ENCODE measurements at places on chromosomes 5 and 9.

DNA sequence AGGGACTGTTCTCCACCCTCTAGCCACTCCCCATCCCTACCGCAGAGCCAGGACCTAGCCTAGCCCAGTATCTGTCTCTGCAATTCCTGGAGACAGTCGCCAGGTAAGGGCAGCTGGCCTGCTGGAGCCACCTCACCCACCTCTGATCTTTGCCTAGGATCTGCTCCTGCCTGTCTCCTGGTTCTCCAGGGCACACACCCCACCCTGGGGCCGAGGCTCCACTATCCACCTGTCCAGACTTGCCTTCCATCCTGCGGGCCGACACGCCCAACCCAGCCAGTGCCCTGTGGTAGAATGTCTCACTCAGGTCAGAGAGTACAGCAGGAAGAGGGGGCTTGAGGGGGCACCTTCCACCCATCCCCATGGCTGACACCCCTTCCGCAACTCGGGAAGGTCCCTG, 15.7 kb upstream of the AQP7 start:
- no peak for DNase-seq

GRCh38 chr9:79526149-79526672, 45.6 kb upstream of the TLE4 start:
- no peak for DNase-seq

DNA sequence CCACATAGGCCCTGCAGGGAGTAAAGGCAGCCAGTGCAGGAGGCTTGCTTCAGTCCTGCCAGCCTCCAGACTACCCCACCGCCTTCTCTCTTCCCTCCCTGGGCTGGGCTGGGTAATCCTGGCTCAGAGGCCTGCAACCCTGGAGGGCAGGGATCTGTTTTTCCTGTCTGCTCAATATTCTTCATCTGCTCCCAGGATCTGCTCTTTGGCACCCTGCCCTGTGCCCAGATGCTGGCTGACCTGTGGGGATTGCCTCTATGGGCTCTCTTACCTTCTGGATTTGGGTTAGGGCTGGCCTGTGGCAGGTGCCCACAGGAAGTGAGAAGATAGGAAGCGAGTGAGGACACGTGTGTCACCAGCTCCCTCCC, 7.3 kb upstream of the ANGPTL2 start:
- no peak for DNase-seq

GRCh38 chr9:68951879-68952659, 61.8 kb downstream of the PRKACG start:
- no peak for DNase-seq

GRCh38 chr5:113122053-113122452, 145.5 kb downstream of the DCP2 start:
- no peak for DNase-seq

- peak; percentile 3 for DNase-seq
Measured at GRCh38 chr5:115179030-115179393, 9.3 kb upstream of the TRIM36 start.

DNA sequence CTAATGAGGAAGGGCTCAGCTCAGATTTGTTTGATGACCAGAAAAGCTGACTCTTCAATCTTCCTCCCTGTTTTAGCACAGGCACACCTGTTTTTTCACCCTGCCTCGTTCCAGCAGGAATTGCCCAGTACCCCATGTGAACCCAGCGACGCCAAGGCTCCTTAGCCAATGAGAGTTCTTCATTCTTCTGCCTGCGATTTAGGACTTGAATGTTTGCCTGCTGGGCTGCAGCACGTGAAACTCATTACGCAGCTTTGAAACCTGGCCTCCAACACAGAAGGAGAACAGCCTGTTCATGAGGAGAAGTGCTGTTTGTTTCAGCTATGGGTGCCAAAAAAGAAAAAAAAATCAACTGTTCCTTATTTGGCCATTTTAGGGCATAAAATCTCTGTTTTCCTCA, 315.5 kb downstream of the TRPM3 start:
- DNase-seq = no peak

DNA sequence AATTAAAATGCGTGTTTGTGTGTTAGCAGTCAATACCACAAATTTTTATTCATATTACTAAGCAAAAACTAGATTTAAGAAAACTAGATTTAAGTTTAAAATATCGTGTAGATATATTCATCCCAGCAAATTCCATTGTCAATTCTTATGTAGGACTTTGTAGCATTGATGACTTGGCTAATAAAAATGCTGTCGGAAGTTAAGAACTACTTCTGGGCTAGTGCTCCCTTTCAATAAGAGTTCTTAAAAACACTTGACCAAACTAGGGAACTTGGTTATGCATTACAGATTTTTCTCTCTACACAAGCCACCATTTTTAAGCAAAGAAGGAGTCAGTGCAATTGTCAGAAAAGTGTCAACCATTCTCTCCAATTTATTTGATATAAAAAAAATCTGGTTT, 68.7 kb upstream of the RAD23B start:
- no peak for DNase-seq

DNA sequence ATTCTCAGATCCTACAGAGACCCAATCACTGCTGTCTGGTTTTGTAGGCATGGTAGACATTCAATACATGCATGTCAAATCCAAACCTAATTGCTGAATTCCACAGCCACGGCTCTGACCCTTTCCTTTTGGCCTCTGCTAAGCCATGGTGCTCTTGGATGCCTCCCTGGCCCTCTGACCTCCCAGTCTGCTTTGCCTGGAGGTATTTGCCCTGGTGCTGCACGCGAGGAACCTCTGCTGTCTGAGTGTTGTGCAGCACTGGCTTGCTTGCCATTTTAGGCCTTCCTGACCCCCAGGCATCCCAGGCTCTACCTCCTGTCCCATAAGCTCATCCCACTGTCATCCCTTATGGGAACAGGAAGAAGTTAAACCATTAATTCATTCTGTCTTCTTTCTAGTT, 60.9 kb downstream of the DOCK2 start:
- DNase-seq = no peak

GRCh38 chr9:35832814-35833213, 3.8 kb downstream of the TMEM8B start:
- DNase-seq = no peak

DNA sequence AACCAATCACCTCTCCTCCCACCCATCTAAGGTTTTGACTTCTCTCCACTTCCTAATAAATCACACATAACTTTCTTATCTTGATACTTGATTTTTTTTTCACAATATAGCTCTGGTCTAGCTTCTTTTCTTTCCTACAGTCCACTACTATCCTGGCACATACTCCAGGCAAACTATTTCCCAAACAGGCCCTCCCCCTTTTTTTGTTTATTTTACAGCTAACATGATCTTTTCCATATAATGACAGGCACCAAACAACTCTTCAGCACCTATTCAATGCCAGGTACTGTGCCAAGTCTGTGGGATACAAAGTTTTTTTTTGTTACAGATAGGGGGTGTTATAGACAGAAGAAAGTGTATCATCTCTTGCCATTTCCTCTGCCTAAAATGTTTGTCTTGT, 7.9 kb downstream of the TYRP1 start:
- no peak for DNase-seq

GRCh38 chr9:12843735-12844134, 68.9 kb downstream of the LURAP1L start:
- no peak for DNase-seq

GRCh38 chr5:157612581-157612980, 37.0 kb upstream of the ADAM19 start:
- DNase-seq = no peak

DNA sequence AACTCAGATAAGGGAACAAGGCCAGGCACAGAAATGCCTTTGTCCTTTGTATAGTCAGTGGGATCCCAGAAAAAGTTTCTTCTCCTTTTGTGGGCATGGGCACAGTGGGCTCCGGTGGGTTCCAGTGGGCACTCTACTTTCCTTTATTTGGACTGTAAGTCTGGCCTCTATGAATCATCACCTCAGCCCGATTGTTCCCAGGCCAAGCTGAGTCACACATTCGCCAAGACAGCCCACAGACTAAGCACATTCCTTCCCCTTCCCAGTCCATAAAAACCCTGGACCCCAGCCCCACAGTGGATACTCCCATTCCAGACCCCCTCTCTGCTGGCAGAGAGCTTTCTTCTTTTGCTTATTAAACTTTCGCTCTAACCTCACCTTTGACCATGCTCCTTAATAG, 165.0 kb downstream of the FBXL17 start:
- DNase-seq = peak; percentile 17

DNA sequence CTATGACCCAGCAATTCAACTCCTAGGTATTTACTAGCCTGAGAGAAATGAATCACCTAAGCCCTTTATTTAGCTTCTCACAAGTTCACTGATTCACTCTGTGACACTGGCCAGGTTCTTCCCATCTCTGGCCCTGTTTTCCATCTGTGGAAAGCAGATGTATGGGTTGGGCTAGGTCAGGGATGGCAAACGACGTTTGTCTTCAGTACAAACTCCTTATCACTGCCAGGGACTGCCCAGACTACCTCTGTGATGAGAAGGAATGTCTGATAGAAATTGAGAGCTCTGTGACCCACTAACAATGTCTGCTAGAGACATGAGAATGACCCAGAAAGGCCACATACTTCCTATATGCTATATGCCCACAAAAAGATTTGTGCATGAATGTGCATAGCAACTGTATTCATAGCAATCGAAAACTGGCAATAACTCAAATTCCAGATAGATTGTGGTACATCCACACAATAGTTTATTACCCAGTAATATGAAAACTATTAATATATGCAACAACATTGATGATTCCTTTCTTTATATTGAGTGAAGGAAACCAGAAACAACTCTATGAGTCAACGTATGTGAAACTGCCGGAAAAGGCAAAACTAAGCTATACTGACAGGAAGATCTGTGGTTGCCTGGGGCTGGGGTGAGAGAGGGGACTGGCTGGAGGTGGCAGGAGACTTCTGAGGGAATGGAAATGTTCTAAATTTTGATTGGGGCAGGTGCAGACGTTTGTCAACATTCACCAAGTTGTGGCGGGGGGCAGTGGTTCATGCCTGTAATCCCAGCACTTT, 32.0 kb upstream of the ADAM19 start:
- DNase-seq = peak; percentile 22

DNA sequence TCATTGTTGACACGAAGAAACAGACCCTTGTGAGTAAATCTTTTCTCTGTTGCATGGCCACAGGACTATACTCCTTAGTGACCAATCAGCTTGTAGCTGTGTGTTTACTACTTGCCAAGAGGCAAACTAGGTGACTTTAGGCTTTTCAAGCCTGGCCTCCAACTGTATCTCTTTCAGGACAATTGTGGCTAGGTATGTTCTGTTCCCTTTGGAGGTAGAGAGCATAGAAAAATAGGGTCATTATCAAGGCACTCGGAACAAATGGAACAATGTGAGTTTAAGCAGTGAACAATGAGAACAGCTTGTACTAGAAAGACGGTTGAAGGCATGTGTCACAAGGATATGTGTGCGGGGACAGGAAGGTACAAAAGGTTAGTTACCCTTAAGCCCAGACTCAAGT, 48.1 kb downstream of the SLC46A2 start:
- DNase-seq = no peak

DNA sequence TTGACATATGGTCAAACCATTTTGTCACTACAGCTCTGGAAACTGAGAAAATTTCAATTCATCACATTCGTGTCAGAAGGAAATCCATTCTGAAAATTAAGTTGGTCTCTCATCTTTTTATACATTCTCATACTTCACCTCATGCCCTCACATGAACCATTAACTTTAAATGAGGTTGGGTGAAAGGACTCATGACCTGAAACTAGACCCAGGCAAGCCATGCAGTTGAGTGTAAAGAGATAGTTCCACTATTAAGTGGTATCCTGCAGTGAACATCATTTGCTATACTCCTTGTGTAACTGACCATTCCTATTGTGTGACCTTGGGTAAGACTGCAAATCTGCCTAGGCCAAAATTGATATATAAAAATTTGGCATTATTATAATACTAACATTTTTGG, 299.6 kb upstream of the GRIN3A start:
- DNase-seq = no peak

GRCh38 chr5:143826951-143827444, 15.0 kb downstream of the HMHB1 start:
- DNase-seq = no peak

GRCh38 chr5:115577329-115577728, 24.9 kb downstream of the TICAM2 start:
- no peak for DNase-seq

DNA sequence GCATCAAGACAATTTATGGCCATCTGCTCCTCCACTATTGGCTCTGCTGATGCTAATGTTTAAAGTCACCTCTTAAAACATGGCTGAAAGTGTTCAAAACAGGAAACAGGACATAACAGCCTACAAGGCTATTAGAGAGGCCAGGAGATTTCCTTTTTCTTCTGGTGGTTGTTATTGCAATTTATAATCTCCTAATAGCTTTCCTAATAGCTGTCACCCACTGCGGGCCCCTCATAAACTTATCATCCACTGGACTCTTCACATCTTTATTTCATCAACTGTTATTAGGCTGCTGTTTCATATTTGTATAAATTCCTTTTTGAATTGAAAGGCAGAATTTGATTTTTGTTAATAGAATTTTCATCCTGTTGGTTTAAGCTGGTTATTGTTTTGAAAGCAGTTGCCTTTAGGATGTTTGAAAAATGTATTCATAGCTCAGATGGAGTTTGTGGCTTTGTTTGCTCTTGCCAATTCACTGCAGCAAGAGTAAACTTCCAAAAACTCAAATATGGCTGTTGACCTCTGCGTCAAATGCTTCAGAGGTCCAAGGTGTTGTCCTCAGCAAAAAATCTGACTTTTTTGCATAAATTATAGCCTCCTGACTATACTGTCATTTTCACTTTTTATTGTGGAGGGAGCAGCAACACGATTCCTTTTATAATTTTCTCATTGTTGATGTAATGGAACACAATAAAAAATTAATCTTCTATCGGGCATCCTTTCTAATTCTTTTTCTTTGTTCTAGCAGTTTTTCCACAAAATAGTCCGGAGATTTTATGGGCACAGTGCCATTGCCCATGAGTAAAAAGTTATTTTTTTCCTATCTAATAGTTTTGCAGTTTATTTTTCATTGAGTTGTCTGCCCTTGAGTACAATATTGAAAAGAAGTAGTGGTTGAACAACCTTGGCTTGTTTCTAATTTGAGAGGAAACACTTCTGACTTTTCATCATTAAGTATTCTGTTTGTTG, 69.3 kb downstream of the MAT2B start:
- peak; percentile 12 for DNase-seq

DNA sequence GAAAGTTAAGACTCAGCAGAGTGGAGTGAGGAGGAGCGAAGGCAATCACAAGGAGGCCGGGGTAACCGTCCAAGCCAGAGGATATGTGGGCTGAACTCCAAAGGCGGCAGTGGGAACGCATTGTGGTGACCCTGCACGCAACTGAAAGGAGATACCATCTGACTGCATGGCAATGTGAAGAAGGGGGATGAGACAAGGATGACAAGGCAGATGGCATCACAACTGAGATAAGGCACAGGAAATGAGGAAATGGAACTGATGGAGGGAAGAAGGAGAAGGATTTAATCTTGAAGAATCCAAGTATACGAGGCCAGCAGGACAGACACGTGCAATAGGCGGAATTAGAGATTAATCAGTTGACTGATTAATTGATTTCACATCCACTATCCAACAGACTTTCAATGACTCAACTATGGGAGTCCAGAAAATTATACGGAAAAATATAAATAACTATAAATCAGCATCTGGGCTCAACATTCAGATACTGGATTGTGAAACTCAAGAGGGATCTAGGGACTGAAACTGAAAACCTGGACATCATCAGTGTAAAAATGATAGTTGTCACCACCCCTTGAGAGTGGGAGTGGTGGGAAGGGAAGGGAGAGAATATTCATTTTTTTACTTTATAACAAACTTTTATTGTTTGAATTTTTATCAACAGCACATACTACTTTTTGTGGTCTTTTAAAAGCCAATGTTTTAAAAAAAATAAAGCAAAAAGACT, 86.1 kb downstream of the ARL15 start:
- no peak for DNase-seq

Data from dermis blood vessel endothelial cell (primary cell).